ENCODE measurements at places on chromosomes 16 and 17.

GRCh38 chr16:73544826-73545225 lies 496.9 kb upstream of the ZFHX3 start:
- no peak for DNase-seq

- DNase-seq, result no peak
Observed at GRCh38 chr16:25138130-25138529, 26.6 kb downstream of the LCMT1 start.

- peak; percentile 53 for DNase-seq
Observed at GRCh38 chr16:11140867-11141266, 115.1 kb downstream of the SOCS1 start.

- DNase-seq, result no peak
Observed at GRCh38 chr16:76571755-76572154, 294.6 kb downstream of the CNTNAP4 start.

DNA sequence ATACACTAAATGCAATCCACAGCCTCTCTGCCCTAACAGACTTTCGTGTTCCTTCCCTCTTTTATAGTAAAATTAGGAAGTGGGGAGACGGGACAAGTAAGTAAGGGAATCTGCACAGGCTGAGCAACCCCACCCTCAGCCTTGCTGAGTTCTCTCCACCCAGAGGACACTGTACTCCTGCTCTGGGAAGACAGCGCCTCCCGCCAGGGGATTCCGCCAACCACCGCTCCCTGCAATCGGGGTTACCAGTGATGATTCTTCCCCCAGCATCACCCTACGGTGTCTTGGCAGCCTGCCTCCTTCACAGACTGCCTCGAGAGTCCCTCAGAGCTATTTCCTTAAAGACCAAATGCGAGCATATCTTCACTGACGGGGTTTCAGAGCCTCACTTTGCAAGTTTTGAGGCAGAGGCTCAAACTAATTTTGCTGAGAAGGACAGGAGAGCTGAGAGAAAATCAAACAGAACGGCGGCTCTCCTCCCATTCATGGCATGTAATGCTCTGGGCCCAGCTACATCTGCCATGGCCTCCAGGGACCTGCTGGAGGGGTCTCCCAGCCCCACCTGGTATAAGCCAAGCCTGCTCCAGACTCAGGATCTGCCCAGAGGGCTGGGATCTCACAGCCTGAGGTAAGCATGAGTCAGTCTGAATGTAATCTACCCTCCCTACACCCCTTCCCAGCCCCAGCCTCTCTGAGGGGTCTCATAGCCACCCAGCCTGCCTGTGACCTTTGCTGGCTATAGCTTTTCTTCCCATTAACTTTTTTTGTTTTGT lies 22.7 kb upstream of the ASGR2 start:
- peak; percentile 75 for DNase-seq

- DNase-seq, result no peak
Observed at GRCh38 chr17:8728971-8729370, 15.7 kb downstream of the CCDC42 start.

DNA sequence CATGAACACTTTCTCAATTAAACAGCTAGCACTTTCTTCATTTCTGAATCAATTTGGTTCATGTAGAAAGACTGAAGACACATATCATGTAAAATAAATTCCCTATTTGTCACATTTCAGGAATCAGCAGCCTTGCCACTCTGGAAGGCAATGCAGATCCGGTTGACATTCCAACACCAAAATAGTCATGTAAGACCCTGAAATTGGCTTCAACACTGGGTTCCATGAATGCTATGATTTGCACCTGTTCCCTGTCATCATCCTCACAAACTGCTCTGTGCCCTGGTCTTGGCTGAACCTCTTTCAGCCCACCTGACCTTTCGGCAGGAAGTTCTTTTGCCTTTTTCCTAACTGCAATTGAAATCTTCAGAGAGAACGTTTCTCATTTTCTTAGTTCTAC lies 156.9 kb downstream of the CDH8 start:
- no peak for DNase-seq

GRCh38 chr16:87457709-87458423 lies 35.0 kb downstream of the ZCCHC14 start:
- DNase-seq, result no peak

DNA sequence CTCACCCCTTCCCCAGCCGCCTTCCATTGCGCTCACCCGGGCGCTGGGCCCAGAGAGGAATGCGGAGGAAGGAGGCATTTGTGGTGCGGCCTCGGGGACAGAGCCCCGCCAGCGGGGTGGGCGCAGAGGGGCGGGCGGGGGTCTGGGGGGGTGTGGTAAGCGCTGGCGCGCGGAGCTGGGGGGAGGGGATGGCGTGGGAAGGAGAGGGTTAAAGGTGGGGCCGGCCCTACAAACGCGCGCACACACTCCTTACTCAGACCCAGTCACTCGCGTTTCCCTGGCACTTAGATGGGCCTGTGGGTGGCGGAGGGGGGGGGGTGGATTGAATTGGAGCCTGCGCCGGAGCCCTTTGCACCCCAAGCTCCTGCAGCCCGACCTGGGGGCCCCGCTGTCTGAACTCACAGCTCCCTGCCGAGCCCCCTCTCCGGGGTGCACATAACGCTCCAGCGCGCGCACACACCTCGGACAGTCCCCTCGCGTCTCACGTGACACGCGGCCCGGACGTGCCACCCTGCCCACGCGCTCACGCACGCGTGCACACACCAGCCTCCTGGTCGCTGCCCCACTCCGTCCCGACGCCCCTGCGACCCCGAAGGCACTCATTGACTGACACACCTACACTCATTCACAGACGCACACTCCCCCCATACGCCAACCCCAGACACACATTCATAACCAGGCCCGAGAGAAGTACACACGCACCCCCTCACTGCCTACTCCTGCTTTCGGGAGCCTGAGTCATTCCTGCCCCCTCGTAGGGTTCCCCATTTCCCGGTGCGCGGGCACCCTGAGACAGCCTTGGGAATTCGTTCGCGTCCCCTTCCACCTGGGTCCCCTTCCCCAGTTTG lies 844 bp downstream of the TBKBP1 start:
- peak; percentile 91 for DNase-seq

All from Right ventricle myocardium inferior (tissue), 1 donor.